NCI-H2081 (cell line): ENCODE measurements at places on chromosomes 12 and 14.

DNA sequence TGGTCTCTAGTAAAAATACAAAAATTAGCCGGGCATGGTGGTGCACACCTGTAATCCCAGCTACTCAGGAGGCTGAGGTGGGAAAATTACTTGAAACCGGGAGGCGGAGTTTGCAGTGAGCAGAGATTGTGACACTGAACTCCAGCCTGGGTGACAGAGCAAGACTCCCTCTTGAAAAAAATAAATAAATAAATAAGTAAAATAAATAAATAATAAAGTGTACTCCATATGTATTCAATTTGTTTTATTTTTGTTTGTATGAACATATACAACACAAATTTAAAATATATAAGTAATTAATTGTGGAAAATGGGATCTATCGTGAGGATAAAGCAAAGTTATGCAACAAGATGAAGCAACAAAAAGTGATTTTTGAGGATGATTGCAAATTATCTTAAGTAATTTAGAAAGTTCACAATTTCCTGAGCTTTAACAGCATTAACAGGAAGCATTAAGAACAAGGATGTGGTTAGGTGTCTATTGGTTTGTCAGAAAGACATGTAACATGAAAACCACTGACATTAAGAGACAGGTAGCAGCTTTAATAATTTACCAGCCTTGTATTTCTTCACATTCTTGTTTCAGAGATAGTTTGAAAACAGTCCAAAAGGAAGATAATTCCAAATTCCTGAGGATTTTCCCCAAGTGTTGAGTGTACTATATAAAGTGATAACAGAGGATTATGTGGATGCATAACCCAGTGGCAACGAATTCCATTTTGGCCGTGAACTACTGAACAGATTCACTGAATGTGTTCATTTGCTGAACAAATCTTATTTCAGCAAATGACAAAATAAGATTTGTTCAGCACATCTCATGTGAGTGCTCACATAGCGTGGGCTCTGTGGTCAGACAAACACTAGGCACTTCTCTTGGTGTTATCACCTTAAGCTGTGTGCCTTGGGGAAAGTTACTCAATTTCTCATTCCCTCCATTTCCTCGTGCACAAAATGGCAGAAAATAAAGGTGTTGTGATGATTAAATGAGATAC lies 68.6 kb upstream of the RESF1 start:
- DNase-seq: no peak

GRCh38 chr12:119156401-119157044 lies 22.2 kb upstream of the HSPB8 start:
- no peak for DNase-seq

DNA sequence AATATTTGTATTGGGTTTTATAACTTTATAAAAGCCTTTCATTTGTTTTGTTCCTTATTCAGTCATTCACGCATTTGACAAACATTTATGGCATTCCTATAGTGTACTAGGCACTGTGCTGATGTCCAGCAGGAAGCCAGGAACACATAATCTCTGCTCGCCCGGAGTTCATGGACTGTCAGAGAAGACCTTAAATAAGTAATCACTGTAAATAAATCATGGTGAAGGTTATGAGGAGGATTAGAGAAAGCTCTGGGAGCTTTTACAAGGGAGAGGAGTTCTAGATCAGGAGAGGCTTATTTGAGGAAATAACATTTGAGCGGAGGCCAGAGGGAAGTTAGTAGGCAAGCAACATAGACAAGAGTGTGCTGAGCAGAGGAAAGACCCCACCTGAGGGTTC lies 1.4 kb upstream of the RDH11 start:
- no peak for DNase-seq

DNA sequence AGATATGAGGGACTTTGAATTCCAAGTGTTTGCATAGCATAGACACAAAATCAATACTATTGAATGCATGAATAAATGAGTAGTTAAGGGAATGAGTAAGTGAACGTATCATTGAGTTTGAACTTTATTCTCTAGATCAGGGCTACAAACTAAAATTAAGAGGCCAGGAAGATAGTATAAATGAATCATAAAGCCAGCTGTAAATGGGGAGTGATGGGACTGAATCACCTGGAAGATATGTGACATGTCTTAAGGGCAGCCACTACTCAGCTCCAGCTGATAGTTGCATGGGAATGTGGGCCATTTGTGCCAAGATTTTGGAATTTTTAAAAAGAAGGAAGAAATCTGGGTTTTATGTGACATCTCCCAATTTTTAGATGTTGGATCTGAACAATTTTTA lies 229.9 kb downstream of the AKAP6 start:
- no peak for DNase-seq

- DNase-seq: no peak
These were observed 33.3 kb downstream of the DICER1 start for GRCh38 chr14:95123891-95124579.
